ENCODE measurements at places on chromosomes 6 and 20.

DNA sequence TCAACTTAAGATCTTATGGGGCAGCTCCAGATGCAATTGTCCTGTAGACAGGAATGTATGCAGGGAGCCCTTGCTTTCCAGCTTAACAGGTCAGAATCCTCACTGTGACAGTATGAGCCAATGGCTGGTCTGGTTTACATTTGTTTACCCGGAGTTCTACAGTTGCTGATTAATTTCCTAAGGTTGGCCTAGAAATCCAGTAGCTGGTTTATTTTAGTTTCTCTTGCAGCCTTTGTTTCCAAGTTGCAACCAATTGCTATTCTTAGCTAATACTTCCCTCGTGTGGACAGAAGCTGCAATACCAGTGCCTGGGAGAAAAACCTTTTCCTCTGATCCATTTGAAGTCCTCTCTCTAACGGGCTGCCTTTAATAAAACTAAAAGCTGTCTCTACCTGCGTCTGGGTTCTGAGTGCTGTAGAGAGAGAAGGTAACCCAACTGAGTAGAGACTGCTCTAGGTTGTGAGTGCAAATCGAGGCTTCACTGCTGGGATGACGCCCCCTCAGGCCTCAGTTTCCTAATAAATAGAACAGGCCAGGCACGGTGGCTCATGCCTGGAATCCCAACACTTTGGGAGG is 45.9 kb downstream of the ZNF217 start:
- DNase-seq, result peak; percentile 19

- DNase-seq, result no peak
Observed at GRCh38 chr6:10310330-10310653, 104.6 kb downstream of the TFAP2A start.

- DNase-seq, result no peak
Observed at GRCh38 chr6:166516251-166516884, 70.1 kb downstream of the RAMACL start.

DNA sequence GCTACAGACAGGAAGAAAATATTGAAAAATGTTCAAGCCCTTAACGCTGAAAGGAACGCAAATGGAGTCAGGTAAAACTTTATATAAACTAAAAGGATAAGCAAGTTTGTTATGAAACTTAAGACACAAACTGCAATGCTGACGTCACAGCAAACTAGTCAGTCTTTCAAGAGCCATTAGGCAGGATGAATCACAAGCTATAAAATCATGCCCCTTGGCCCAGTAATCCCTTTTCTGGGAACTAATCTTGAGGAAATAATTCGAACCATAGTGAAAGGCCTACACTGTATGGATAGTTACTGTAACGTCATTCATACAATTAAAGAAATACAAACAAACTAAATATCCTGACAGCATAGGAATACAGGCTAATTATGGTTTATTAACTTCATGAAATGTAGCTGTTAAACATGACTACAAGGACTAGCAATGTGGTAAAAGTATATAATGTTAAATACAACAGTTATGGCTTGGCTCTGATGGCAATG is 42.7 kb upstream of the HINT3 start:
- no peak for DNase-seq

GRCh38 chr6:118318648-118319047 is 229.4 kb upstream of the PLN start:
- DNase-seq, result no peak

GRCh38 chr20:47150403-47151152 is 205.9 kb downstream of the ZMYND8 start:
- DNase-seq, result no peak

DNA sequence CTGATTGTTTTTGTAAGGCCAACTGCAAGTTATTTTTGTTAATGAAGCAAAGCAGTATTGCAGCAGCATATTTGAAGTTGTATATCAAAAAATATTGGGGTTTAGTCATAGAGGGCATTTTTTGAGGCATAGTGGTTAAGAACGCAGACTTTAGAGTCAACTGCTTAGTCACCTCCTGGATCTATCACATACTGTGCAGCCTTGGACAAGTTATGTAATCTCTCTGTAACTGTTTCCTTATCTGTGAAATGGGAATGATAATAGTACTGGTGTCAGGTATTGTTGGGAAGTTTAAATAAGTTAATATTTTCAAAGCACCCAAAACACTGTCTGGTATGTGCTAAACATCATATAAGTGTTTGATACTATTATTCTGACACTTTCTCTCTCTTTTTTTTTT is 27.2 kb upstream of the EFHC1 start:
- no peak for DNase-seq

DNA sequence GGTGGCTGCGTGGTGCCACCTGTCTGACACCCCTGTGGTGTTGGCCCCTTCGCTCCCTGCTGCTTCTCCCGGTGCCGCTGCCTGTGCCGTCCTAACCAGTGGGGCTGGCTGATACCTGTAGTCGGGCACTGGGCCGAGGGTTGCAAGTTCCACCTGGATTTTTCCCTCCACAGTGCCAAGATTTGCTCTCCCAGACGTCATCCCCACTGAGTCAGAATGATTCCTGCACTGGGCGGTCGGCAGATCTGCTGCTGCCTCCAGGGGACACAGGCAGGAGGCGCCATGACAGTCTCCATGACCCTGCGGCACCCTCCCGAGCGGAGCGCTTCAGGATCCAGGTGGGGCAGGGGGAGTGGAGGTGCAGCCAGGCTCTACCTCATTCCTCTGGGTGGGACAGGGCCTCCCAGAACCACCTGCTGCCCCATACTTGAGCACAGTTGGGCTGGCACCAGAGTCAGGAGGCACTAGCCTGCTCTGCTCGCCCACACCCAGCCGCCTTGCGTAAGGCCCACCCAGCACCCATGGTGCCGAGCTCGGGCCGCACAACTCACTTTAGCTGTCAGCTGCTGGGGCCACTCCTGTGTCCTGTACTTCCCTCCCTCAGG is 60.2 kb downstream of the TCP11 start:
- DNase-seq, result no peak

DNA sequence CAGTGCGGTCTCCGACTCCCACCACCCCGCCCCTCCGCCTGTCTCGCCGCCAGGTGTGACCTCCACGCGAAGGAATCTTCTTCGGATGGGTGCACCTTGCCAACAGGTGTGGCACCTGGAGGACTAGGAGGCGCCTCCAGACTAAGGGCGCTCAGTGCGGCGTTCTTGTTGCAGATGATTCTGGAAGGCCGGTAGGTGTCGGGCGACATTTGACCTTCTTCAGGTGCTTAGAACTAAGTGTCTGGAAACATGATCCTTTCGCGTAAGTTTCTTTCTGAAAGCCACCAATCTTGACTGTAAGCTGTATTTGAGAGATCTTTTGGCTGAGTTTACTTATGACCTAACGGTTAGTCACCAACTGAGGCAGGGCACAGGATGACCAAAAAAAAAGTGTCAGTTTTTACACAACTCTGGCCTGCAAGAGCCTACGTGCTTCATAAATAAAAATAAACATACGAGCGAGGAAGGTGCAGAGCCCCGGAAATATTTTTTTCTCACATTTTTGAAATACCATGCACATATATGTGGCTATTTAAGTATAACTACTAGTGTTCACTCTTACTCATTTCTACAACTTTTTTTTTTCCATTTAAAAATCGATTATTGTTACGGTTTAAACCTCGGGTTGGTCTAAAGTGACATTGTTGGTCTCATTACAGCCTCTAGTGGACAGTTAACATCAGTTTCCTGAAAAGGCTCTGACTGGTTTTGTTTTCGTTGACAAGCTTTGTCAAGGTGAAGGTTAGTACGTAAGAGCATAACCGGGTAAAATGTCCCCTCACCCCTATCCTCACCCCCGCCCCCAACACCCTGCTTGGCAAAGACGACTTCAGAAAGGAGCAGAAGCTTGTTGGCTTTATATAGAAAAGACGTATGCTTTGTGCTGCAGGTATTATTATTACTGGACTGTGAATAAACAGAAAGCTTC is 1.6 kb upstream of the ATXN1 start:
- peak; percentile 33 for DNase-seq

- no peak for DNase-seq
Observed at GRCh38 chr20:10487142-10488136, 52.3 kb downstream of the SLX4IP start.

- DNase-seq, result no peak
Observed at GRCh38 chr6:73024598-73024997, 200.7 kb downstream of the KHDC1L start.

GRCh38 chr6:160198606-160199211 is 59.9 kb downstream of the SLC22A2 start:
- no peak for DNase-seq

DNA sequence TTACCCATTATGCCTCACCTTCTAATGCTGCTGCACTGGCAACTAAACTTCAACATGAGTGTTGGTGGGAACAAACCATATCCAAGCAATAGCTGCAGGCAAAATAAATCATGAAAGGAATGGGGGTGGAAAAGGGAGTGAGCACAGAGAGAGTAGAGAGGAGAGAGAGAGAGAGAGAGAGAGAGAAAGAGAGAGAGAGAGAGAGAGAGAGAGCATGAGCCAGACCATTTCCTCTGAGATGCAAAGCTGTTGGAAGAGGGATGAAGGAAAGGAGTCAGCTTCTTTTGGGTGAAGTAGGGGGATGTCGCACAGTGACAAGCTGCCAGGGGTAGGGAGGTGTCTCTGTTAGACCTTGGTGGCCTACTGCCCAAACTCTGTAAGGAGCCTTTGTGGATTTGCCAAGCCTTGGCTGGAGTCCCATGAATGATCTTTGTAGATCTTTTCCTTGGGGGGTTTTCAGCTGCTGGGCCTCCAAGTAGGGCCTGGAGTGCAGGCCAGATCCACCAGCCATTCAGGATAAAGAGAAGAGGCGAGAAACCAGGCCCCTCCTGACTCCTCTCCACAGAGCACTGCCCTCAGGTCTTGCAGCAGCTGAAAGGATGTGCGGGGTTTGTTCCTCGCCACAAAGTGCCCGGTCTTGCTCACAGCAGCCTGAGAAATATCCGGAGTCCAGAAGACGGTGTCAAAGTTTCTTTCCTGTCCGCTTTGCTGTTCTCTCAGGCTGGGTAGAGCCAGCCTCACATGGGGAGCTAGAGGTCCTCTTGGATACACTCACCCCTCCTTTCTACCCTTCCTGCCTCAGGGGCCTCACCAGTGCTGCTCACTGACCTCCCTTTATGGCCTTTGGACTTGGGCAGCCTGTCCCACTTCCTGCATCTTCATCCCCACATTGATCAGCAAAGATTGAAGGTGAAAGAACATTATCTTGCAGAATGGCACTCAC is 17.8 kb downstream of the BTBD3 start:
- no peak for DNase-seq

DNA sequence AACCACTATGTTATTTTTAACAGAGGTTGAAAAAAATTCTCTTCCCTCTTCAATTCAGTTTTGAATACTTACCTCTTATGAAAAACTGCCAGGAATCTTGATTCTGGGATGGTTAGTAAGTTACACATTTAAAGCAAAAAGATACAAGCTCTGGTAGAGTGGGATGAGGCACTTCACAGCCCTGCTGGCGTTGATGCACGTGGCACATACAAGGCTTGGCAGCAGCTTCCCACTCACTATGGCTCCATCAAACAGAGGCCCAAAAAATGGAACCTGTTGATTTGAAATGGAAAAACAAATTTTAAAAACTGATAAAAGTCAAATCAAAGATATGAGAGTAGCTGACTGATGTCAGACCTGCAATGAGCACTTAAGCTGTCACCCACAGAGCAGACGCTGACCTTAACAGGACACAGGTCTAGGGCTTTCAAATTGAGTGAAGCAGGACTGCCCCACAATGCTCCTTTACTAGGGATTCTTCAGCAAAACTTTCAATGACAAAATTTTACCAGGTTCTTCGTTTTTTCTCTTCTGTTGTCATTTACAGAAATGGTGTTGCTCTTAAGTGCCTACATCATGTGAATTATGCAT is 104.9 kb downstream of the INSM1 start:
- DNase-seq, result no peak

DNA sequence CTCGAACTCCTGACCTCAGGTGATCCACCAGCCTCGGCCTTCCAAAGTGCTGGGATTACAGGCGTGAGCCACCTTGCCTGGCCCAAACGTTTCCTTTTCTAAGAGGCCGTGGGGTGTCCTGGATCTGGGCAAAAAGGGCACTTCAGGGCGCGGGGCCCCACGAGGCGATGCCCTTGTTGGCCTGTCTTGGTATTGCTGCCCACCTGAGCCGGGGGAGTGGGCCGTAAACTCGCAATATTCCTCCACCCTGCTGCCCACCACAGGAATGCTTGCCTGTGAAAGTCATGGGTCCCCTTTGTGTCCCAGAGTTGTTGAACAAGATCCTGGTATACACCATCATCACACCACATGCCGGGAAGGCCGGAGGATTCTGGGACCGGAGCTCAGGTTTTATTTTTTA is 49.0 kb downstream of the SSR1 start:
- no peak for DNase-seq

GRCh38 chr6:111984081-111984480 is 69.8 kb upstream of the CCN6 start:
- no peak for DNase-seq

GRCh38 chr6:36023996-36024795 is at the start of gene SLC26A8:
Gene SLC26A8, minus strand, starts transcription at chr6:36024641. Its CDS starts 4,934 bp downstream, at chr6:36019707.
- no peak for DNase-seq

DNA sequence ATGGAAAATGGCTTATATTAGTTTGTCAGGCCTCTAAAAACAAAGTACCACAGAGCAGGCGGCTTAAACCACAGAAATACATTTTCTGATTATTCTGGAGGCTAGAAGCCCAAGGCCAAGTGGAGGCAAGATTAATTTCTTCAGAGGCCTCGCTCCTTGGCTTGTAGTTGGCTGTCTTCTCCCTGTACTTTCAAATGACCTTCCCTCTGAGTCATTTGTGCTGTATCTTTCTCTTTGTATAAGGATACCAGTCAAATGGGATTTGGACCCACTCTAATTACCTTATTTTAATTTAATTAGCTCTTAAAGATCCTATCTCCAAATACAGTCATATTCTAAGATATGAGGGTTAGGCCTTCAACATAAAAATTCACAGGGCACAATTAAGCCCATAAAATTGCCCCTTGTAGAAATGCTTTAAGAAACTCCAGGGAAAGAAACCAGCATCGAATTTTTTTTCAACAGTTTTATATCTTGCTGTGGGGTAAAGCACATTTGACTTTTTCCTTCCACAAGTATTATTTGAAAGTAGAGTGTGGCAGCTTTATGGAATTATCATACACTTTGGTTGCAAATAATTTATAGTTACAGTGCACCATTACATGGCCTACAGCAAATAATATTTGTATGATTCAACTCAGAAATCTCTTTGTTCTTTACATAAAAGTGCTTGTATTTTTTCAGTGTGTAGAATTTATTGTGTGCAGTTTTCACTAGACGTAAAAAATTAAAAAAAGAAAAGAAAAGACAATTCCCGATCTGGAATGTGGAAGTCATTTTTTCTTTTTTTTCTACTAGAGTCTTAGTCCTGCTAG is 706.1 kb downstream of the KIF16B start:
- DNase-seq, result no peak

DNA sequence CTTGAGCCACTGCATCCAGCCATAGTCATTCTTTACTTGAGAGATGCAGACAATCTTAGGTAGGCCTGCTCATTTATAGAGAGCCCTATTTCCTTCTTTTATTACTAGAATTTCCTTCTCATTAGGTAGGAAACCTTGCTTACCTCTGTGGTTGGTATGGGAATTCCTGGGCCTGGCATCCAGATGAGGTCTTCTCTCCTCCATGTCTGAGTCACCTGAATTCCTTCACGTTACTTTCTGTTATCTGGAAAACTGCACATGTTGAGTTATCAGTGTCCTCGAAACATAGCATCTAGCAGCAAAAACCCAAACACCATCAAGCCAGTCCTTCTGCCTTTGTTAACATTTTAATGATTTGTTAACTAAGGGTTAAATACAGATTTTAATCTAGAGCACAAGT is 2.2 kb downstream of the ZNFX1 start:
- DNase-seq, result no peak

- DNase-seq, result no peak
Observed at GRCh38 chr6:29705389-29706231, 17.6 kb upstream of the HLA-F start.
